ENCODE measurements at places on chromosomes 16 and 17. TPM values are rescaled to one million over a fixed set of nuclear protein-coding genes. Genes with fewer than 3 reads are reported as not detected.
A peak's percentile ranks its signal among the peaks of the same experiment; 100 is the strongest.

The CPHXL2 gene
- not detected for total RNA-seq

The SAT2 gene
- total RNA-seq: 108 TPM

The TBC1D26 gene
- 9.8 TPM for total RNA-seq

The FBF1 gene
- 81.1 TPM for total RNA-seq

The CHST4 gene
- total RNA-seq: 0.56 TPM

The MYH11 gene
- total RNA-seq: 263 TPM

The SPATA32 gene
- 15.5 TPM for total RNA-seq

GRCh38 chr17:65754081-65754480 lies 192.6 kb upstream of the AXIN2 start:
- DNase-seq: no peak

- DNase-seq: no peak
Observed at GRCh38 chr17:40809721-40810421, 10.1 kb upstream of the KRT28 start.

DNA sequence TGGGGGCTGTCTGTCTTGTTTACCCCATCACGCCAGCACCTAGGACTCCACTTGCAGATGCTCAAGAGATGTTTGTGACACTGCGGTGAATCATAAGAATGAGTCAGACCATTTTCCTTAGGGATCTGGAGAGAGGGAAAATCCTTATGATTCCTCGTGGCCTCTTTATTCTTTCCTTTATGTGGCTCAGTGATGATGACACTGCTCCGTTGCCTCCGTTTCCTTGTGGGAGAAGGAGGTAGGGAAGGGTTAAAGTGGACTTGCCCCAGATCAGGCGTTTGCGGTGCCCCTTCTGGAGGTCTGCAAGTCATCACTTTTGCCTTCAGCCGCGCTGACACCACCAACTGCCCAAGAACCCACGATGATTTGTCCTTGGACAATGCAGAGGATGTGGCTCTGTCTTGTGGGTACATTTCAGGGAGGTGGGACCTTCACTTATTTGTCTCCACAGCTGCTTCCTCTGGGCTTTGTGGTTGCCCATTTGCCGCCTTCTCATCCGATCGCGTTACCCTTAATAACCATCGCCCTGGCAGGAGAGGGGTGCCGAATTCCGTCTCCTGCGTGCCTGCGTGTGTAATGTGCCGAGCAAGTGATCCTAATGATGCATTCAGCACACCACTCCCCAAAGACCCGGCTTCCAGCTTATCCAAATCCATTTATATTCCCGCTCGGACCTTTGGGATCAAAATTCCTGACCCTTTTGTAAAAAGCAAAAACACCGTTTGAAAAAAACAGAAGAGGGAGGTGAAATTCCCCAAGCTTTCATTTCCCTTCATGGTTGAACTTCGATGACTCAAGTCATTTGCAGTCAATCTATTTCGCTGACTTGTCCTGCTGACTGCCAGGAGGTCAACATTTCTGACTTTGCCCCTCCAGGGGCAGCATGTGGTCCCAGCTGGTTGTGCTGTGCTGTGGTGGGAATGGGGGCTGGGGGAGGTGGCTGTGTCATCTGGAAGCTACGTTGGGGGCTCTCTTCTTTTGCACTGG lies 87.2 kb upstream of the IRX3 start:
- DNase-seq: no peak

GRCh38 chr16:53576210-53576609 lies 73.2 kb upstream of the AKTIP start:
- no peak for DNase-seq

- DNase-seq: peak; percentile 30
Observed at GRCh38 chr16:17271687-17272086, 199.1 kb downstream of the XYLT1 start.

- DNase-seq: no peak
Observed at GRCh38 chr16:19882186-19882585, 2.5 kb downstream of the GPRC5B start.

DNA sequence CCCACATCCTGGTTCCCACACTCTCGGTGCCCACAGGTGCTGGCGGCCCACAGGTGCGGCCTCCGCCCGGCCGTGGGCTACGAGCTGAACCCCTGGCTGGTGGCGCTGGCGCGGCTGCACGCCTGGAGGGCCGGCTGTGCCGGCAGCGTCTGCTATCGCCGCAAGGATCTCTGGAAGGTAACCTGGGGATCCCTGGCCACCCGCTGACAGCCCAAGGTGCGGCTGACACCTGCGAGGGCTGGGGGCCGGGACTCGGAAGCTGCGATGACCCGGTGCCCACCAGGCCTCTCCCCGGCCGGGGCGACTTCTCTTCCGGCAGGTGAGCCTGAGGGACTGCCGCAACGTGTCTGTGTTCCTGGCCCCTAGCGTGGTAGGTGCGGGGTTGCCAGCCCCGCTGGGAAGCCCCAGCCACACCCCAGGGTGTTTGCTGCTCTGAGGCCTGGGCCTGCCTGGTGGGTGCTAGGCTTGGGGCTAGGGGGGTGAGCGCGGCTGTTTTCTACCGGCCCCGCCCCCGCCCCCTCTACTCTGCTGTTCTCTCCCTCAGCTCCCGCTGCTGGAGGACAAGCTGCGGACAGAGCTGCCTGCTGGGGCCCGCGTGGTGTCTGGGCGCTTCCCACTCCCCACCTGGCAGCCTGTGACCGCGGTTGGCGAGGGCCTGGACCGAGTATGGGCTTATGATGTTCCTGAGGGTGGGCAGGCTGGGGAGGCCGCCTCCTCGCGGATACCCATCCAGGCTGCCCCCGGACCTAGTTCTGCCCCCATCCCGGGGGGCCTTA lies 1.0 kb downstream of the ANTKMT start:
- no peak for DNase-seq

- DNase-seq: no peak
Observed at GRCh38 chr16:52549011-52549692, 2.2 kb upstream of the TOX3 start.

GRCh38 chr16:64841071-64841470 lies 280.8 kb downstream of the CDH11 start:
- DNase-seq: no peak

DNA sequence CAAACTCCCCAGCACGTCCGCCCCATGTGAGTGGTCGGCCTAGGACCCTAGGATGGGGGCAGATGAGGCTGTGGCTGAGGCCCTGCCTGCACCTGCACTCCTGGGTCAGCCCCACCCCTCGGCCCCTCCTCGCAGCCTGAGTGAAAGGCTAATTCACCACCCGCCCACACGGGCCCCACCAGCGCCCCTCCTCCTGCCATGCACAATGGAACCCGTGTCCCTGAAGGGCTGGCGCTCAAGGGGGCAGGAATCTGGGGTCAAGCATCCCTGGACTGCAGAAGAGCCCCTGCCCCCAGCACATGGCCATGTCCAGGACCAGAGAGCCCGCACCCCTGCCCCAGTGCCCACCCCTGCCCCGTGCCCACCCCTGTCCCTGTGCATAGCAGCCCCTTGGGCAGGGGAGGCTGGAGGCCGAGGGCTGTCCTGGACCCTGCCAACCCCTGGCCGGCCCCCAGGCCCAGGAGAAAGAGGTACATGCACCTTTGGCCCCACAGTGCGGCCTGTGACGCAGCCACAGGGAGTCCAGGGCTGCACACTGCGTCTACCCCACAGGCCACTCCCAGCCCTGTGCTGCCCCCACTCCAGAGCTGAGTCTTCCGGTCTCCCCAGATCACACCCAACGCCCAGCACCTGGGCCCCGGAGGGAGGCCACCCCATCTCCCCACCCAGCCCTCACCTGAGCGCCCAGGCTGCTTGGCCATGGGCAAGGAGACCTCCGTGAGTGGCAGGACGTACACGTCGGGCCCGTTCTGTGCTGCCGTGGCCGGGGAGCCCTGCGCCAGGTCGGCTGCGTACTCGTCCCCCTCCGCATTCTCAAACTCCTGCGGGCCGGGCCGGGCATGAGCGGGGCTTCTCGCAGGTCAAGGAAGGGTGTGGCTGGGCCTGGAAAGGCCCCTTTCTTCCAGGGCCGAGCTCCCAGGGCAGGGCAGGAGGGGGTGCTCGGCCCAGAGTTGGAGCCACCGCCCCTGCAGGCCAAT lies 34.6 kb upstream of the PVALEF start:
- no peak for DNase-seq

GRCh38 chr17:80169107-80169506 lies 723 bp upstream of the CARD14 start:
- no peak for DNase-seq

- DNase-seq: no peak
Observed at GRCh38 chr16:29736764-29737163, 9.0 kb downstream of the C16orf54 start.

DNA sequence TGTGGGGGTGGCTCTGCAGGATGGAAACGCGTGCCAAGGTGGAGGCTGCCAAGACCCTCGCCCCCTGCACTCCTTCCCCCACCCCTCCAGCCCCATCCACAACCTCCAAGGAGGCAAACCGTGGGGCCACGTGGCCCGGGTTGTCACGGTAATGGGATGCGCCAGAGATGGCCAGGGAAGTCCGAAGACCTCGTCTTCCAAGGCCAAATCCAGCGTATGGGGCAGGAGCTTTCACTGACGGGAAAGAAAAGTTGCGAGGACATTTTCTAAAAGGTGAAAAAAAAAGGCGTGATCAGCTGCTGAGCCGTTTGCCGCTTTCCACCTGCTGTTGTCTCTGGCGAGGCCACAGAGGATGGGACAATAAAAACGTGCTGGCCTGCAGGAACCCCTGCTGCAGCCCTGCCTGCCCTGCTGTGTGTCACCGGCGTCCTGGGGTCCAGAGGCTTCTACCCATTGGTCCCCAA lies 28.3 kb upstream of the GSE1 start:
- DNase-seq: no peak

DNA sequence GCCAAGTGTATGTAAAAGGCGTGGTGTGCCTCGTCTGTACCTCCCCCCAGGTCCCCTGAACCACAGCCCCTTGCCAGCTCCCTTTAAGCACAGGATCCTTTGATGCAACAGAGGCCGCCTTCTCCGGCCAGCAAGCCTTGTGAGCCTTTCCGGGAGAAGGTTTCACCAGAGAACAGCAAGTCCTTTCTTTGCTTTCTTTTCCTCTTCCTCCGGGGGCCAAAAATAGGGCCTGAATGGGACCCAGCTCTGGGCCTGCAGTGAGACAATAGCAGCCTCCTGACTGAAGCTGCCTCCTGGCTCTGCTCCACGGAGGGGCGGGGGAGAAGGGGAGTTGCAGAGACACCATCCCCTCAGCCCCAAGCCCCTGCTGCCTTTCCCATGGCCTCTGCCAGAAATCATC lies 9.0 kb downstream of the ADGRG1 start:
- no peak for DNase-seq
